ENCODE measurements at places on chromosomes 5 and 9.

- no peak for DNase-seq
Measured at GRCh38 chr5:178430186-178431062, 159.8 kb downstream of the COL23A1 start.

GRCh38 chr5:157387683-157388093 lies 72.3 kb upstream of the NIPAL4 start:
- peak; percentile 98 for DNase-seq

- no peak for DNase-seq
Measured at GRCh38 chr5:154898210-154898609, 39.8 kb downstream of the CNOT8 start.

- no peak for DNase-seq
Measured at GRCh38 chr5:113379936-113380806, 54.6 kb downstream of the TSSK1B start.

GRCh38 chr9:83291196-83291595 lies 228.3 kb upstream of the RASEF start:
- DNase-seq: no peak

DNA sequence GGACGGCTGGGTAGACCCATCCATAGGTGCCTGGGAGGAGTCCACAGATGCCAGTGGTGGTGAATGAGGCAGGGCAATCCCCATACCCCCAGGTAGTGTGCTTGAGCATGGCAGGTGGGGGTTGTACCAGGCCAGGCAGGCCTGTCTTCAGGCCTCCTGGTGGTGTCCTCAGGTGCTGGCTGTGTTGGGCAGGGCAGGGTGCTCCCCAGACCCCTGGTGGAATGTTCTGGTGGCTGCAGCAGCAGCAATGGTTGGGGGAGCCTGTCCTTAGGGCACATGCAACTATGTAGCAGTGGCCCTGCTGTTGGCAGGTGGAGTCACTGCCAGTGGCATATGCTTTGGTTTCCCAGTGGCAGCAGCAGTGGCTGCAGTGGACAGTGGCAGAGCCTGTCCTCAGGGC lies 10.0 kb downstream of the ALG2 start:
- no peak for DNase-seq

- peak; percentile 79 for DNase-seq
Measured at GRCh38 chr5:178249191-178249989, 16.8 kb upstream of the PHYKPL start.

GRCh38 chr9:112278152-112278551 lies 55.3 kb downstream of the PTBP3 start:
- no peak for DNase-seq

GRCh38 chr5:168988699-168989098 lies 312.2 kb downstream of the SLIT3 start:
- DNase-seq: no peak

DNA sequence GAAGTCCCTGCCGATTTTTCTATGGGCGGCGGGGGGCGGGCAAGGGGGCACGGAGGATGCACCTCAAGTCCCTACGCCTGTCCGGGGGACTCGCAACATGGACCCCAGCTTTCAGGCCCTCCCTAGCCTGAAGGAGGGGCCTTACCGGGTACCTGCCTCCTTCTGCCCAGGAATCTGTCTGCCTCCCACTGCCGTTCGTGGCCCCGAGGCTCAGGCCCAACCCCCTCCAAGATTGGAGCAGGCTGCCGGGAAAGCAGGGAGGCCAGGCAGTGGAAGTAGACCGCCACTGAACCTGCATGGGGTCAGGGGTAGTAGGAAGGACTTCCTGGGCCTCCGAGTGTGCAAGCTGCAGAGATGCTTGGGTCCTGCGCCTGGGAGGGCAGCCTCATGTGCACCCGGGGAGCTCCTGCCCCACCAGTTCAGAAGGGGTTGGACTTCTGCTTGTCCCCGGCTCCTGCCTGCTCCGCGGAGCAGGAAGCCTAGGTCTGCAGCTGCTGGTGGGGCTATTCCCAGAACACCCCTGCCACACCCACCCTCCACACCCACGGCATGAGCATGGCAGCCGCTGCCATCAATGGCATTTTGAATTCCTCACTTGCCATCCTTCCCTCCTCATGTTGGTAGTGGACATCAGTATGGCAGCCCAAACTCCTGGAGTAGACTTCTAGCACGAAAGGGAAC lies 1312.7 kb upstream of the ACO1 start:
- DNase-seq: no peak

- no peak for DNase-seq
Measured at GRCh38 chr9:3507395-3508077, 18.3 kb downstream of the RFX3 start.

DNA sequence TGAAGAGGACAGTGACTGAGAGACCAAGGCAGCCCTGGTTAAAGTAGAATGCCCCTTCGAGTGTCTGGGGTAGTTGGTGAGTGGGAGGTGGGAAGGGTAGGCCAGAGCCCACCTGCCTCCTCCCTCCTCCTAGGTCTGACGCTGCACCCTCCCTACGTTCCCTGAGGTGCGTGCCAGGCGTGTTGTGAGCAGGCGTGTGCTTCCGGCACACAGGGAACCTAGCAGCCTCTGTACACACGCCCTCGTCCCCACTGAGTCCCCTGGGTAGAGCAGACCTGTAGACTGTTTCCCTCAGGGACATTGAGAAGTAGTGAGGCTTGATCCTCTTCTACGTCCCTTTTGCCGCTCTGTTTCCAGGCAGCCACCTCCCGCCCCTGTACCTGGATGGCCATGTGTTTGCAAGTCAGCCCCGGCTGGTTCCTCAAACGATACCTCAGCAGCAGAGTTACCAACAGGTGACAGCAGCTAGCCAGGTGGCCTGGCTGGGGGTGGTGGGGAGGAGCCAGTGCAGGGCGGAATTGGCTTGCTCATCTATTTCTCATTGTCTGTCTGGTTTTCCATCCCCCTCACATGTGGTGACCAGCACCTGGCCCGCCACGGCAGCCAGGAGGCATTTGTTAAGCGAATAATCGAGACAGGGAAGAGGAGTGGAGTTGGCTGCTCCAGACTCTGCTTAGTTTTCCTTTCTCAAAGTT lies 16.8 kb upstream of the POMT1 start:
- DNase-seq: no peak

- DNase-seq: no peak
Measured at GRCh38 chr5:117394506-117395157, 820.0 kb upstream of the SEMA6A start.

DNA sequence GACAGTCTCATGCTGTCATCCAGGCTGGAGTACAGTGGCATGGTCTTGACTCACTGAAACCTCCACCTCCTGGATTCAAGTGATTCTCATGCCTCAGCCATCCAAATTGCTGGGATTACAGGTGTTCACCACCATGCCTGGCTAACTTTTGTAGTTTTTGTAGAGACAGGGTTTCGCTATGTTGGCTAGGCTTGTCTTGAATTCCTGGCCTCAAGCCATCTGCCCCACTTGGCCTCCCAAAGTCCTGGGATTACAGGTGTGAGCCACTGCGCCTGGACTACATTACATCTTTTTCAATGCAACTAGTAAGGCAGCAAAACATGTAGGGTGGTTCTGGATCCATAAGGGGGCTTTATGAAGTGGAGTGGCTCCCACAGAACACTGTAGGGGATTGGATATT lies 29.6 kb upstream of the RASGEF1C start:
- no peak for DNase-seq

GRCh38 chr5:138737494-138738265 lies 15.5 kb upstream of the CTNNA1 start:
- no peak for DNase-seq

GRCh38 chr5:142722146-142722545 lies 36.3 kb upstream of the FGF1 start:
- no peak for DNase-seq

- no peak for DNase-seq
Measured at GRCh38 chr9:137176302-137177182, 4.7 kb upstream of the TMEM210 start.

GRCh38 chr9:99262949-99263418 lies 40.9 kb downstream of the SEC61B start:
- DNase-seq: no peak

GRCh38 chr9:78238046-78239038 lies 2.5 kb downstream of the CEP78 start:
- DNase-seq: no peak

DNA sequence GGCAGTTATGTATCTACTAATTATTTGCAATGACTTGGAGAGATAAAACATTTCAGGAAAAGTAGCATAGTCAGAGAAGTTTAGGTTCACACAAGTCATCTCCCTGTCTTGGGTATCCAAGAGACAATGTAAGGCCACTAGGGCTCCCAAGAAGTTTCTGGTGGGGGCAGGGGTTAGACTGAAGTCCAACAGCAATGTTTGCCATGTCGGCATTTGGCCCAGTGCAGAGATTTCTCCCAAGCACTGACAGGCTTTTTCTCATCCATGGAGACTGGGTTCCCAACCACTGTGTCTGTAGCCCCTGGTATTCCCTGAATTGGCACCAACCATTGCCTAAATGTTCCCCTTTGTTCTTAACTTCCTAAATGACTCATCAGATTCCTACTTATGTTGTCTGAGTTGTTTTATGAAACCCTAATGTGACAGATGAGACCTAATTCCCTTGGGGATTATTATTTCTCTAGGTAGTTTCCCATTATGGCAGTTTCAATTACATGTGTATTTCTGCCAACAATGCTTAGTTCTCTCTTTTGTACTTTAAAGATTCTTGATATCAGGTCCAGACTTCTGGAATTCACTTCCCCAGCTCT lies 103.6 kb upstream of the EGFLAM start:
- no peak for DNase-seq

- no peak for DNase-seq
Measured at GRCh38 chr9:136259517-136259813, 13.9 kb upstream of the QSOX2 start.

DNA sequence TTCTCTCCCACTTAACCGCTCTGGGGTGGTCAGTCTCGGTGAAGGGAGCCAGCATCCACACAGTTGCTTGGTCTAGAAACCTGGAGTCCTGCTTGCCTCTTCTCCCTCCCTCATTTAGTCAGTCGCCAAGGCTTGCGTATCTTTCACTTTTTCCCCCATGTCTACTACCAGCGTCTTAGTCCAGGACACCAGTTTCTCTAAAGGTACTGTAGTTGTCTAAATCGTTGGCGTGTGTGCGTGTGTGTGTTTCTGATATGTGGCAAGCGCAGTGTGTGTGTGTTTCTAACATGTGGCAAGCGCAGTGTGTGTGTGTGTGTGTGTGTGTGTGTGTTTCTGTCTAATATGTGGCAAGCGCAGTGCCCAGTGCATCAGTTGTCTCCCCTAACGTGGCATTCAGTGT lies 641 bp downstream of the ATP6V1G1 start:
- no peak for DNase-seq

Measured in stromal cell of bone marrow (primary cell).